ENCODE measurements at places on chromosomes 1 and 21.

DNA sequence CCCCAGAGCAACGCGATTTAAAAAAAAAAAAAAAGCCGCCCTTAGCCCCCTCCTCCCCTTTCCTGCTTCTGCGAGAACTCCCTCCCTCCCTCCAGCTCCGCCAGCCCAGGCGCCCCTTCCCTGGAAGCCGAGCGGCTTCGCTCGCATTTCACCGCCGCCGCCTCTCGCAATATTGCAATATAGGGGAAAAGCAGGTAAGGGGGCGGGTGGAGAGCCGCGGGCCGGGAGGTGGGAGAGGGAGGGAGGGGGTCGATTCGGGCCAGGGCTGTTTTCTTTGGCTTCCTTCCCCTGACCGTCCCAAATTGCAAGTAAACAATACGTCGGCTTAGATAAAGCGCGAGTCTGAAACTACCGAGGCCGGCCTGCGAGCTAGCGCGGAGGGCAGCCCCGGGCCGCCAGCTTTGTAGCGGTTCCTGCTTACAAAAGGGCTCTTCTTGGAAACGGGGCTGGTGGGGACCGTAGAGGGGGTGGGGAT, 408 bp downstream of the LMO4 start:
- peak; percentile 47 for DNase-seq

DNA sequence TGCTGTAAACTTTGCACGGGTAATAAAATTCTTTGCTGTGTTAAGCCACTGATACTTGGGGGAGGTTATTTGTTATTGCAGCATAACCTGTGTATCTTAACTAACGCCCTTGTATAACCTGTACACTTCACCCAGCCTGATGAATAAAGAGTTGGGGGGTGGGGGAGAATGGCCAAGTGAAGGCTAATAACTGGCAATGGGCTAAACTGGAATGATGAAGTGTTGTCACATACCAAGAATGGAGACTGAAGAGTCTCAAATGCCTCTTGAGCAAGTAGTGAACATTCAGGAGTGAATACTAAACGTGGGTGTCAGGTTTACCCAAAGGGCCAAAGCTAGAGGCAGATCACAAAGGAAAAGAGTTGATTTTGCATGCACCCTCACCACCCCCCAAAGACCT, 169.4 kb downstream of the C1orf94 start:
- no peak for DNase-seq

DNA sequence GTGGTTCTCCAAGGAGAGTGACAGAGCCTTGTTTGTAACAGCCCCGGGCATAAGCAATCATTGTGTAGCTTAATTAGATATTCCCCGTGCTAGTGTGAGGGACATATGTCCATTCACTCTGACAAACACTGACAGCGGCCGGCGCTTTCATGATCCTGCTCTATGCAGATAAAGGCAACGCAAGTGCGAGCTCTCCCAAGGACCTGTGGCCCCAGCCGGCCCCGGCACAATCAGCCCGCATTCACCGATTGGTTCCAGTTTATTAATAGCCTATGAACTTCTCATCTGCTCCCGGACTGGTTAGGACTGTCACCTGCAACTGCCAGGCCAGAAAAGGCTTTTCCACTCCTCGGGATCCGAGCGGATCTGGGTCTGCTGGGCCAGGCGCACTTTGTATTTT, 18.0 kb upstream of the OLIG1 start:
- no peak for DNase-seq

DNA sequence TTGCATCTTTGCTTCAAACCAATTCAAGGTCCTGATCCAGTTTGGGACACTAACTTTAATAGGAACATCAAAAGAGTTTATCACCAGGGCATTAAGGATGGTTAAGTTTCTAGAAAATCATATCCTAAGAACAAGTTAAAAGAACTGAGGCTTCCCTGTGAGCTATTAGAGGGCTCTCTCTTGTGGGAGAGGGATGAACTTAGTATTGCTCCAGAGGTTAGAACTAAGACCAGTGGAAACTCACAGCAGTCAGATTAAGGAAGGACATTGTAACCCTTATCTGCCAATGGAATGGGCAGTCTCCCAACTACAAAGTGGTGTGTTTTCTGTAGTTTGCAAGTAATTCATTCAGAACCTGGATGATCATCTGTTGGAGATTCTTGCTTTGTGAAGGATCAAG, 36.8 kb downstream of the UBE2U start:
- no peak for DNase-seq

GRCh38 chr1:46510998-46511365, 21.3 kb downstream of the DMBX1 start:
- no peak for DNase-seq

GRCh38 chr1:40621821-40622450, 43.5 kb downstream of the RIMS3 start:
- peak; percentile 0 for DNase-seq

DNA sequence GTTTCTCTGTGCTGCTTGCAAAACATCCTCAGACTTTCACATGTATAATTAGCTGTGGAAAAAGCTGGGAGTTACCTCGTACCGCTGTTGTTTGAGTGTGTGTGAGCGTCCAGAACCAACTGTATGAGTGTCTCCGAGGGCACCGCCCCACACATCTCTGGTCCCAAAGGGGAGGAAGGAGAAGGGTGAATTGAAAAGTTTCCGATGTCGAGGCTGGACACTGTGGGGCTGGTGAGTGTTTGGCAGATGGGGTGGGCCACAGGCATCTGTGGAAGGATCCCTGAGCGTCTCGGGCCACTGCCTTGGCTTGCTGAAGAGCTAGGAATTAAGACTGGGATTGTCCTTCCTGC, 1.2 kb downstream of the ATP2B4 start:
- peak; percentile 50 for DNase-seq

- no peak for DNase-seq
These were observed 8.2 kb upstream of the FHAD1 start for GRCh38 chr1:15238789-15239188.

GRCh38 chr1:113694910-113695309, 64.4 kb downstream of the PHTF1 start:
- no peak for DNase-seq

DNA sequence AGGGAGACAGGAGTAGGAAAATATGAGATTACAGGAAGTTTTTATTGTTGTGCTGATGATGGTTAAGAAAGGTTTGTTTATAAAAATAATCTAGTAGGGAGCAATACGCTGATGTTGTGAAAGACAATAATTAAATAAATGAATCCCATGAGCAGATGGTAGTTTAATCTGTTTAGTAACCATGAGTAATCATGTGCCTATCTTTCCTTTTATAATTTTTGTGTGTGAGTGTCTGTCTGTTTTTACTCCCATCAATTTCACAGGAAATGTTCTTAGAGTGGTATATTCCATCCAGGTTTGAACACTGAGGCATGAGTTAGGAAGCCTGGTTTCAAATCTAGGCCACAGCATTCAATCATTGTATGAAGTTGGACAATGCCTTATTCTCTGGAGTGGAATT, 180.5 kb downstream of the OLFM3 start:
- DNase-seq: no peak

DNA sequence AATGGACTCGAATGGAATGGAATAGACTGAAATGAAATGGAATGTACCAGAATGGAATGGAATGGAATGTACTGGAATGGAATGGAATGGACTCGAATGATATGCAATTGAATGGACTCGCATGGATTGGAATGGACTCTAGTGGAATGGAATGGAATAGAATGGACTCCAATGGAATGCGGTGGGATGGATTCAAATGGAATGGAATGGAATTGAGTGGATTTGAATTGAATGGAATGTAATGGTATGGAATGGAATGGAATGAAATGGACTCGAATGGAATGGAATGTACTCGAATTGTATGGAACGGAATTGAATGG, 99.6 kb upstream of the FBXO28 start:
- no peak for DNase-seq

DNA sequence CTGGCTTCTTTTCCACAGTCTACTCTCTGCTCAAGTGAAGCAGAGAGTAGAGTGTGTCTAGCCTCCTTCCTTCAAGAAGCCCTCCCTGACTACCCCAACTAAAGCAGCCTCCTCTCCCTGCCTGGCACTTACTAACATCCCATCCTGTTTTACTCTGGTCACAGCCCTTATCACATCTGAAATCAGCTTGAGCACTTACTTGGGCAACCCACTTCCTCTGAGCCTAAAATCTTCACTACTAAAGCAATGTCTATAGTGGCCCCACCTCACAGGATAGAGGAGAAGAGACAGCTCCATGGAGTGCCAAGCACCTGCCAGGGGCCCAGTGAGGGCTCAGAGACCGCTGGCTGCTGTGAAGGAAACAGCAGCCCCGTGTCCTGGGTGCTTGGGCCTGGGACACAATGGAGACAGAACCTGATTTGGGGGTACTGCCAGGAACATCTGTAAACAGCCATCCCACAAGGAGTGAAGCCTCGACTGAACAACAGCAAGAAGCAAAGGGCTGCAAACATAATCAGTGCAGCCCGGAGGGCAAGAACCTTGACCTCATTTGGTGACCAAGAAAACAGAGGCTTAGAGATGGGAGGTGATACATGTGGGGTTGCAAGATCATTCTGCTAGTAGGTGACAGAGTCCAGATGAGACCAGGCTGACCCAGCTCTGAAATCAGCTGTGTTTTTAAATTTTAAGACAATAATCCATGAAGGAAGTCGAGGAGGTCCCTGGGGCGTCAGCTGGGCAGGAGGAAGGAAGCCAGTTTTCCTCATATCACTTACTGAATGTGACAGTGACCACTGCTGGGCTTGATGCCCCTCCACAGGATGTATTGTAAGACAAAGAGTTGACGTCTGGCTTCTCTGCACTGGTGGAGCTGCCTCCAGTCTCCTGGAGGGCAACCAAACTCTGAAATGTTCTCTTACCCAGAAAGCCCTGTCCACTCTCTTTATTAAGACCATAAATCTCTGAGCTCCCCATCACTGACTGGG, 710.6 kb downstream of the MATN1 start:
- DNase-seq: no peak

GRCh38 chr1:16405441-16405840, 31.8 kb downstream of the SPATA21 start:
- DNase-seq: no peak

DNA sequence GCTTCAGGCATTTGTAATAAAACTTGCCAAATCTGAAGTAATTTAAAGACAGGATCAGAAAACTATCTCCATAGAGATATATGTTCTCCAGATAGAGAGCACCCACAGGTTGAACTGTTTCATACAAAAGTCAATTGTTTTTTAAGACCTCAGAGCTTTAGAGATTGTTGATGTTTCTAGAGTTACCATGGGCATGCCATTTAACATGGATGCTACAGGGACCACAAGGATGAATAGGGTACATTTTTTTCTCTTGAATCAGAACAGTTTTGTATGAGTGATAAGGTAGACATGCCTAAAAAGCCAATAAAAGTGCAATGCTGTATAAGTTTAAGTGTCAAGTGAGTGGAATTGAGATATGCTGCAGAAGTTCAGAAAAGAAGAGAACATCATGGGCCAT, 511.0 kb upstream of the CAMK1G start:
- DNase-seq: no peak

Data from AG08396 (cell line).